ENCODE measurements at places on chromosomes 6 and 20.

GRCh38 chr6:70124882-70125545 lies 177.9 kb downstream of the COL9A1 start:
- DNase-seq = no peak

DNA sequence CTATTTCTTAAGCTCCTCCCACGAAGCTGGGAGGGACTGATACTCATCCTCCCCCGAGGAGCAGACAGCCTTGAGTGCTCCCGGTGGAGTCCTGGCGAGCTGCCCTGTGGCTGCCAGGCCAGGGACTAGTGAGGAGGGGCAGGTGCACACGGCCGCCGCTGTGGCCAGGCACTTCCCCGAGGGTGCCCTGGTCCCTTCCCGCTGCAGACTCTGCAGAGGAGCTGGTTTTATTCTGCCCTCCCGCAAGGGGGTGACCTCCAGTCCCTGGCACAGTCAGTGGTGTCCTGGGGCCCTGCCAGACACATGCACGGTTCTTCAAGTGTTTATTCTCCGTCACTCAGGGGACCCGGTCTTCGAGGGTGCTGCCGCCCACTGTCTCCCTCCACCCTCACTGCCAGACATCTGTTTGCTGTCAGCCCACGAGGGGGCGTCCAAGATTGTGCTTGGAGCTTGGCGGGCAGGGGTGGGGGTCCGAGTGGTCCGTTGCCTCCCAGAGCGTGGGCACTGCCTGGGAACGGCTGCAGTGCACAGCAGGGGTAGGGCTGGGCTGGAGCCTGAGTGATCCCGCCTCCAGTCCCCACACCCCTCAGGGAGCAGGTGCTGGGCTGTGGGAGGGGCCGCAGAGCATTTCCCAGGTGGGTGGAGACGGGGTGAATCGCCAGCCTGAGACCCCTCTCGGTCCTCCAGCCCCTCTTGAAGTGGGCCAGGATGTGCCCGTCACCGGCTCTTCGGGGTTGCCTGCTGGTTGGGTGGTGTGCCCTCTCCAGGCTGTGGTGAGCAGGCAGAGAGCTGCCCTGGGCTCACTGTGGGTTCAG lies 3.1 kb upstream of the CABLES2 start:
- no peak for DNase-seq

DNA sequence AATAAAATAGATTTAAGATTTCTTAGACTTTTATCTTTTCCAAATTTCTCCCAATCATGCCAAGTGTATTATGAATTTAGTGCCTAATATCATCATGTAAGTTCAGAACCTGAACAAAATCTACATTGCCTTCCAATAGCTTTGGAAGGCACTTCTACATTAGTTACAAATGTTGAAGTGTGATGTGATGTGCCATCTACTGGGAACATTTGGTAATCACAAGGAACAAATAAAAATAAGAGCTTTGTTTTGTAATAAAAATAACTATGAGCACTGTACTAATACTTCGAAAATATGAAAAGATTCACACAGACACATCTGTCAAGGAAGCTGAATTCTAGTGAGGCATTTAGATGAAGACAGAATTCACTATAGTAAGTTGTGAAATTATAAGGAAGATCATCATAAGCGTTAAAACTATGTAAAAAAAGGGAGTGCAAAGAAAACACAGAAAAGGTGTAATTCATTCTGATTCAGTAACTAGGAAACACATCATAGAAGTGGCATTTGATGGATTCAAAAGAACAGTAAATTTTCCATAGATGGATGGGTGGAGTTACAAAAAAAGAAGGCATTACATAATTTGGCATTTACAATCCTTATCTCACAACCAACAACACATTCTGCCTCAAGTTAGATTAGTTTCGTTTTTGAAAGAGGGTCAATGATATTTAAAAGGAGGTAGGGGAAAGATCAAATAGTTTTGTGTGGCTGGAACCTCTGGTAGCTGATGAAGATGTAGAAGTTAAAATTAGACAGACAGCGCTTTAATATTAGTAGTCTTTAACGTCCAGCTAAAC lies 161.0 kb downstream of the ASCC3 start:
- no peak for DNase-seq

GRCh38 chr6:88513471-88513870 lies 347.3 kb upstream of the CNR1 start:
- DNase-seq = no peak

- no peak for DNase-seq
Measured at GRCh38 chr20:56579301-56579710, 46.3 kb downstream of the FAM209B start.

GRCh38 chr20:50311308-50312001 lies 120.8 kb downstream of the CEBPB start:
- DNase-seq = no peak

DNA sequence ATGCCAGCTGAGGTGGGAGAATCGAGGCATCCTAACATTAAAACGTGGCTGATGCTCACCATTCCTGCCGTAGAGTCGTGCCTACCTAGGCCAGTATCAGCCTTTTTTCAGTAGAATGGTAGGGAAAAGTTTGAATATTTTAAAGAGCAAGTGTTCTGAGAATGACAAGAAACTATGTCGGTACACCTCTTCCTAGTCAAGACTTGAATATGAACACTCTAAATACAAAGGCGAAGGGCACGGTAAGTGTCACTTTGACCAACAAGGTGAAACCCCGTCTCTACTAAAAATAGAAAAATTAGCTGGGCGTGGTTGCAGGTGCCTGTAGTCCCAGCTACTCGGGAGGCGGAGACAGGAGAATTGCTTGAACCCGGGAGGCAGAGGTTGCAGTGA lies 1.0 kb downstream of the GINM1 start:
- DNase-seq = no peak

DNA sequence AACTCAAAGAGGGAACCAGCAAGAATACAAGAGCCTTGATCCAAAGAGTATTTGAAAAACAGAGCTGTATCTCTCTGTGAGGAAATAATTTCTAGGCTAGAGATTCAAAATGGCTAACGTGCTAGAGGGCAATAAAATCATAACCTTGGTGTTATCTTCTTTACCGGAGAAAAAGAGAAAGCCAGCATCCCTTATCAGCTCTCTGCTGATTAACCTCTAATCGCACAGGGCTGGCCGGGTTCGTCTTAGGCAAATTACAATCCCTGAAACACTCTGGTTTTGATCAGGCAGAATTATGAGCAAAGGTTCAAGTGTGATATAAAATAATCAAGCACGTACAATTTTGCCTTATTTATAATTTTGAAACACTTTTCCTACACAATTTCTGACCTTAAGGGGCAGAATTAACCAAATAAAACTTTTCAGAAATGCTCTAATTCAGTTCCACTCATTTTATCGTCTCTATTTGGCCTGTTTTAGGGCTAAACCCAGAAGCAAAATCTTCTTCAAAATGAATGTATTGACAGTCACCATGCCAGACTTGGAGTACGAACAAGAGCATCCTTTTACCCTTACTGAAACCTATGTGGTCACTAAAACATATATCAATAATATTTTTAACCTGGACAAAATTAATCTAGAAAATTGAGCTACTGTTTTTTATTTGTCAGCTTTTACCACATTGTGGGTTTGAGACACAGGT lies 13.7 kb downstream of the PSMB9 start:
- no peak for DNase-seq

DNA sequence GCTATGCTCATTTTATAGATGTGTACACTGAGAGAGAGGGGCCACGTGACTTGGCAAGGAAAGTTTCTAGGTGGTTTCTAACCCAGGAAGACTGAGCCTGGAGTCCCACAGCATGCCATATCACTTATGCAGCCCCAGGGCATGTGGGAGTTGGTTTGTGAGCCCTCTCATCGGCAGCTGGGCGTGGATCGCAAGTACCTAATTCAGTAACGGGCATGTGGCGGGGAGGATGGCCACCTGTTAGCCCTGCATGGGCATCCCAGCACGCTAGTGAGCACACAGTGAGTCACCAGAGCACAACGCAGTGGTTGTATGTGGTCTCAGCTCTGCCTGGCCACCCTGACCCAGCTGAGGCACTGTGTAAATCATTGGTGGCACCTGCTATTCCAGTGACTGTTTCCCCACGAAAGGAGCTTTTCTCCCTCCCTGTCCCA lies 88.3 kb downstream of the NINL start:
- no peak for DNase-seq

- no peak for DNase-seq
Measured at GRCh38 chr20:62832212-62832922, 15.5 kb downstream of the COL9A3 start.

GRCh38 chr6:56652994-56653393 lies 10.3 kb upstream of the DST start:
- DNase-seq = no peak

DNA sequence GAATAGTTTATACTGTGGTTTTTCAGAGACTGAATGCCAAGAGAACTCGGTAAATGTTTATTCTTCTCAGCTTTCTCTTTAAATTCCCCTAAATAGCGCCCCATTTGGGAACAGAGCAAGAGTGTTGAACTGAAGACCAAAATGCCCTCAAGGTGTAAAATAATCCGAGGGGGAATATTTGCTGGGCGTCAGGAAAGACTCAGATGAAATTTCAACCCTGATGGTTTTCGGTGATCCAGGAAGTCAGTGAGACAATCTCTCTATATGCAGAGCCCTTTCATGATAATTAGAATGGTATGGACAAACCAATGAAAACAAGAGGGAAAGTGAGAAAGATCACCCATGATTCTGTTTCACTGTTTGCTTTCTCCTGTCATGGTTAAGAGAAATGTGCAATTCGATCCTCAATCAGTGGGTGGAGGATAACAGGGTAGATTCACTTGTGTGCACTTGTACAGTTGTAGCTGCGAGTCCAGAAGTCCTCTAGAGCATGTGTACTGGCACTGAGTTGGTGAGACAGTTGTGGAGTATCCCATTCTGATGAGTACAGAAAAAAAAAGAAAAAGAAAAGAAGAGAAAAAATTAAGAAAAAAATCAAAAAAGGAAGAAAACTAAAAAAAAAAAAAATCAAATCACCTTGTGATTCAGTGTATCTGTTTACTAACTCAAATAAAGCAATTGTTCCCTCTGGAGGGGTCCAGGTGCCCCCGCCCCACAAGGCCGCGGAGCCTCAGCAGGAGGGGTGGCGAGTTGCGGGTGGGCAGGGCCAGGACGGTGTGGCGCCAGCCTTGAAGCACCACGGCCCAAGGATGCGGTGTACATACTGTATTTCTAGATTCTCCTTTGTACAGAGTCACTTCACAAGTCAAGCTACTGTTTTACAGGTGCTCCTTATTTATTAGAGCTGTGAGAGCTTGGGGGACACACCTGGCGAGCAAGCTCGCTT lies 164.9 kb downstream of the SCML4 start:
- no peak for DNase-seq

GRCh38 chr20:35055445-35056276 lies 36.9 kb downstream of the TRPC4AP start:
- no peak for DNase-seq

- no peak for DNase-seq
Measured at GRCh38 chr6:53411451-53411850, 62.7 kb upstream of the ELOVL5 start.

GRCh38 chr20:54716174-54716747 lies 240.9 kb downstream of the DOK5 start:
- no peak for DNase-seq

DNA sequence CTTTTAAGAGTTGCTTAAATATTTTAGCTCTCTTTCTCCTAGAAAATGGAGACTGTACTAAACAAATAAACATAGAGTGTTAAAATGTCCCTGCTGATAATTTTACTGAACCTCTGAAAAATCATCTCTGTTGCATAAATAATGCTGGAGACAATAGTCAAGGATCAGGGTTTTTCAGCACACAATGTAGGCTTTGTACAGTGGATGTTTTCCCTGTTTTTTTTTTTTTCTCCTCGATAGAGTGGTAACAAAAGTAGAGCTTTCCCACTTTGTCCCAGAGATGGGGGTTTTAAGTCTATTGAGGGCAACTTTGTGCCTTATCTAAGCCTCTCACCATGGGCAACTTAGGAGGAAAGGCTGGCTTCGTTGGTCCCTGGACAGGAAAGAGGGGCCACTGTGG lies 222.6 kb upstream of the HDDC2 start:
- no peak for DNase-seq

- DNase-seq = no peak
Measured at GRCh38 chr6:91834813-91835212, 1247.9 kb upstream of the MAP3K7 start.

GRCh38 chr6:152984513-152984872 lies 1.7 kb upstream of the FBXO5 start:
- no peak for DNase-seq

DNA sequence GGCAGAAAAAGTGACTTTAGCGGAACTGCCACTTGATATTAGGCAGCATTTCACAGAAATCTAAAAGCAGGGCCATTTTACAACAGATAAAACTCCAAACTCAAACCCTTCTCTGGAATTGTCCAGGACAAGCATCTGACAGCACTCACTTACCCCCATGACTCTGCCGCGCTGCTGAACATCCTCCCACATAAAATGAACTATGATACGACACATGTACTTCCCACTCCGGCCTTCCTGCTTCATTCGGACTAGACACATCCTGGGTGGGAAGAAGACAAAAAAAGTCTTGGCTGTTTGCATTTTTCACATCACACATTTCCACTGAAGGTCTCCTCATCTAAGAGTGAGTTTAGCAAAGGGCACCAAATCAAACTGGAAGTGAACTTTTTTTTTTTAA lies 54.8 kb upstream of the FAM83C start:
- DNase-seq = no peak

- DNase-seq = no peak
Measured at GRCh38 chr6:135179372-135179771, 1.7 kb upstream of the MYB start.

- no peak for DNase-seq
Measured at GRCh38 chr20:33441142-33441955, 2.2 kb downstream of the SNTA1 start.

DNA sequence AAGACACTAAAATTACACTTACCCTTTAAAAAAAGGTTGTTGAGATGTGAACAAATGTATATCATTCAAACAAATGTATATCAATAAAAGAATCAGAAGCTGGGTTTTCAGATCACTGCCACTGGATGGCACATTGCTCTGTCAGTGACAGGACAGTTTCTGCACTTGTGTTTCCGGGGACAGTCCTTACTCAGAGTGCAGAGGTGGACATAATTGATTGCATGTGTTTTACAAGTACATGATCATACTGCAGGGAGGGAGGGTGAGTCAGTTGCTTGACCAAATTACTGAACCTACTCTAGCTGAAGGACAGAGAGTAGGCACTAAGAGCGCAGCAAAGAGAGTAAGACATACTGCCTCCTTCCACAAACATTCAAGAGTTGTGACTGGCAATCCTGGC lies 302.3 kb downstream of the TENT5A start:
- no peak for DNase-seq

- no peak for DNase-seq
Measured at GRCh38 chr6:130583268-130583667, 217.5 kb downstream of the TMEM200A start.

DNA sequence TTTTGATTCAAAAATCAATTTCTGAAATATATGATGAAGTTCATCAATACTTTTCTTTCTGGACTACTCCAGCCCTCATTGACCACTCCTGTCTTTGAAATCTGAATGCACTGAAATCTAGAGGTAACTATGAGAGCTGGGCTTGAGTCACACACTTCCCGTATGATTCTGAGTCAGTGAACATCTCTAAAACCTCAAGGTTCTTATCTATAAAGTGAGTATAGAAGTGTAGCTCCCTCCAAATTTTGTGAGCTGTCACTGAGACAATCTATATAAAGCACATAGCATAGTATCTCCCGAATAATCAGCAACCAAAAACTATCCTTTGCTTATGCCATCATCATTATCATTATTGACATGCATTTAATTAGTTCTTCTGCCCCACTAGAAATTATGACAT lies 182.4 kb downstream of the TSHZ2 start:
- DNase-seq = no peak

- no peak for DNase-seq
Measured at GRCh38 chr6:155660251-155660977, 204.8 kb upstream of the NOX3 start.
